Right forelimb (tissue), 1 donor: ENCODE measurements at places on chromosomes 4 and X.

DNA sequence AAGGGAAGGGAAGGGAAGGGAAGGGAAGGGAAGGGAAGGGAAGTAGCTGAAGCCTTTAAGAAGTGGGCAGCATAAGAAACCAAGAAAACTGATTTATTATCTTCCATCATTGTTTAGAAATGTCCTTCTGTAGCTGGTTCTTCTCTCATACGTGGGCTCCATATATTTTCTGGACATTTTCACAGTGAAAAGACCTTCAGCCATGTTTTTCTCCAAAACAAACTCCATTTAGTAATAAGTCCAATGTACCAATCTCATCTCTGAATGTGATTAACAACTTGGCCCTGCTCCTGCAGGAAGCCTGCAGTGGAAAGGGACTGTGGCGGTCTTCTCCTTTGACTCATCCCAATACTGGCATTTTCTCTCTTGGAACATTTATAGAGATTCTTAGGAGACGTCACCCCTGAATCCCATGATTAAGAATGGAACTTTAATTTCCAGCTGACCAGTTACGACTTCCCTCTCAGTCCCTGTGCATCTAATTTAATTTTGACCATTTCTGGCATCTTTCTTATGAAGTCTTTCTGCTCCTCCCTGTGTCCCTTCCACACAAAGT lies 96.6 kb upstream of the GUCY1A1 start:
- DNase-seq, result no peak

- DNase-seq, result no peak
These were observed 14.7 kb upstream of the FAM47B start for GRCh38 chrX:34927866-34928265.

DNA sequence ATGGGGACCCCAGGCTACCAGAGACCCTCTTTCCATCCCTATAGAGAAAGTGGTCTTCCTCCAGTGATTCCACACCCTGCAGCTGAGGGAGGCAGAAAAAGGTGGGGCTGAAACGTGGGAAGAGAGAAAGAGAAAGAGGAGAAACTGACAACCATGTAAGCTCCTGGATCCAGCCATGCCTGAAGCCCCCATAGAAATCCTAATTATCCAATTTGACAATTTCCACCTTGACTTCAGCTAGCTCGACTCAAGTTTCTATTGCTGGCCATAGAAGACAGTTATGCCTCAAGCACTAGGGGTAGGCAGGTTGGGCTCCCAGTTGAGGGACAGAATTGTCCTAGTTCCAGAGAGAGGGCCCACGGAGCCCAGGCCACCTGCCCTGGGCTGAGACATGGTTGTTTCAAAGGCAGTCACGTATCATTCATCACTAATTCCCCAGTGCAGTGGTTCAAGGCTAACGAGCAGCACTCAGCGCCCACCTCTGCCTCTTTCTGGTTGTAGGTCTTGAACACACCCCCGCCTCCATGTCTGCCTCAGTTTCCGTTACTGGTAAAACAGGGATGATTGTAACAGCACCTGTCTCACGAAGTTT lies 39.8 kb upstream of the ASMTL start:
- DNase-seq, result no peak

GRCh38 chrX:114903618-114904017 lies 113.8 kb downstream of the IL13RA2 start:
- DNase-seq, result no peak

DNA sequence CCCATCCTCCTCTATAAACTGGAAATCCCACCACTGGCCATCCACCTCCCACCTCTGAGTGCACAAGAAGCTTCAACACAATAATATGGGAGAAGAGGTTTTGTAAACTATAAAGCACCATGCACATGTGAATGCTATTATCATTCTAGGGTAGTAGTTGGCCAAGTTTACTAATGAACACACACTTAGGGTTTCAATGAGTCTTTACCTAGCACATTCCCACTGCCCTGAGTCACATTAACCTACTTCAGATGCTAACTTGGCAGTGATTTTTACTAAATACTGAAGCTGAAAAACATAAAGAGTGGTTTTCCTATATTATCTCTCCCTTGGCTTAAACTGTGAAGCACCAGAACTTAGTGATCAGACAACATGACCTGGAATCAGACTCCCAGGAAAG lies 93.9 kb downstream of the SH3KBP1 start:
- no peak for DNase-seq

GRCh38 chr4:75036046-75036830 lies 103.3 kb downstream of the PARM1 start:
- DNase-seq, result no peak

DNA sequence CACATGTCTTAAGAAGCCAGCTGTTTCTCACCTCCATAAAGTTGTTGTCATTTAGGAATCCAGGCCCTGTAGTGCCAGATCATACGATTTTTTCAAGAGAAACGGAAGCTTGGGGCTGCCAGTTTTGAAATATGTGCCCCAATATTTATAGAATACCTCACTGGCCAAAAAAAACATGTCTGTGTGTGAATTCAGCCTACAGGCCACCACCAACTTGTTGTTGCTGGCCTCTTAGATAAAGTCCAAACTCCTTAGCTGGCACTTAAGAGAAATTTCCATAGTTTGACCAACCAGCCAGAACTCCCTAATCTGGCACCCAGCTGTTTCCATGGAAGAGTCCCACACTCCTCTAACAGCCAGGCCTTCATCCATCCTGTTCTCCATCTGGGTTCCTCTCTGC lies 74.1 kb downstream of the WDR19 start:
- no peak for DNase-seq

DNA sequence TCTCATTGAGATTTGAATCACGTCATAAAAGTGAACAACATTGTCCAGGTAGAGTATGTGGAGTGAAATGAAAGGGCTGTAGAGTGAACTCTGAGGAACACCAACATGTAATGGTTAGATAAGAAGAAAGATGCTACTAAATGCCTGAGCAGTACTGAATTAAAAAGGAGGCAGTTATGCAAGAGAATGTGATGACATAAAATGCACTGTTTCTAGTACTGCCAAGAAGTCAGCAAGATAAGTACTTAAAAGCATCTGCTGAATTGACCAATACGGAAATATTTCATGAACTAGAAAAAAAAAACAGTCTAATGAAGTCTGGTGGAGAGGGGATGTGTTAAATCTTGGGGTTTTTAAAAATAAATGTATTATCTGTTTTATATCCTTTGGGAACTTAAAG lies 583.8 kb upstream of the GALNT7 start:
- DNase-seq, result no peak

DNA sequence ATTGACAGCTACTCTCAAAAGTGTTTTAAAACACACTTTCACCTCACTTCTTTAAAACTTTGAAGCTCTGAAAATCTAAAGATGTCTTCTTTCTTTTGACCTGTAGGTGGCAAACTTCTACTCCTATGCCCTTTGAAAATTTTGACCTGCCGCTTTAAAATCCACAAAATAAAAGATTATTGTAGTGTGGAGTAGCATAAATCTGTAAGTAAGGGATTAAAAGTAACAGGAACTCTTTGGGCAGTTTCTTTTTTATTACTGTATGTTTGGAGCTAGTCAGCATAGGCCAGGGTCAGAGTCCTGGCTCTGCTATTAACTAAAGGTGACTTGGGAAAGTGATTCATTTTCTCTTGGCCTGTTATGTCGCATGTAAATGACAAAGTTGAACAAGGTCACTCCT lies 25.5 kb downstream of the BBS12 start:
- DNase-seq, result no peak

DNA sequence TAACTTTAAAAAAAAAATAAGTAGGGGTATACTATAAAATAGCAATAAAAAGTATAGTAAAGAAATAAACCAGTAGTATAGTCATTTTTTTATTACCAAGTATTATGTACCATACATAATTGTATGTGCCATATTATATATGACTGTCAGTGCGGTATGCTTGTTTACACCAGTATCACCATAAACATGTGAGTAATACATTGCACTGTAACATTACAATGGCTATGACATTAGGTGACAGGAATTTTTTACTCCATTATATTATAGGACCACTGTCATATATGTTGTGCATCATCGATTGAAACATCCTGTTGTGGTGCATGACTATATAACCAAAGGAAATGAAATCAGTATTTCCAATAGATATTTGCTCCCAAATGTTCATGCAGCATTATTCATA lies 176.9 kb upstream of the ARHGAP24 start:
- DNase-seq, result no peak

GRCh38 chr4:67071641-67072040 lies 473.7 kb downstream of the CENPC start:
- no peak for DNase-seq

DNA sequence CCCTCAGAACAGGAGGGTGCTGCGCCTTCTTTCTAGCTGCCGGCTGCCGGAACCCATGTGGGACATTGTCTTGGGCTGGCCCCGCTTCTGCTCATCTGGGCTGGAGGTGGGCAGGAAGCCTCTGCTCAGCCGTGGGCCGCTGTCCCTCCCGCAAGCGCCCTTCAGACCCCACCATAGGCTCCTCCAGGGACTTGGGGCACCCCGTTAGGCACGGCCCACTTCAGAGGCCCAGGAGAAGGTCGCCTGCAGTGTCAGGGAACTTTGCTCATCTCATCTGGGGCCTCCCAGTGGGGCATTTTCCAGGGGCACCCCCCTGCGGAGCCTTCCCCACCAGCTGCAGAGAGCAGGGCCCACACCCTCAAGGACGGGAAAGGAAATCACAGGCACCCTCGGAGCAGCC lies 32.9 kb downstream of the DOK7 start:
- no peak for DNase-seq

DNA sequence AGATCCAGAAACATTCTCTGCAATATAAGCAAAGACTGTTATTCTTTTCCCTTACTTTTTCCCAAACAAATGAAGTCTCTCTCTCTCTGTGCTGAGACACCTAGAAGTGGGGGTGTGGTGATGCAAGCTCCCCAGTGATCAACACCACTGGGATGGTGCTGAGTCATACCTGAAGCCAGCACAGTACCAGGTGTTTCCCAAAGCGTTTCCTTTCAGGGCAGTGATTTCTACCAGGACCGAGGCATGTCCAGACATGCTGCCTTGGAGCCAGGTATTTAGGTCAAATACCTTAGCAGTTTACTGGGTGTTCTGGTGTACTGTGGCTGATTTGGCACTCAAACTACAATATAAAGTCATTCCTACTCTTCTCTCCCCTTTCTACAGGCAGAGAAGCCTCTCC lies 726.5 kb downstream of the FAM133A start:
- no peak for DNase-seq

DNA sequence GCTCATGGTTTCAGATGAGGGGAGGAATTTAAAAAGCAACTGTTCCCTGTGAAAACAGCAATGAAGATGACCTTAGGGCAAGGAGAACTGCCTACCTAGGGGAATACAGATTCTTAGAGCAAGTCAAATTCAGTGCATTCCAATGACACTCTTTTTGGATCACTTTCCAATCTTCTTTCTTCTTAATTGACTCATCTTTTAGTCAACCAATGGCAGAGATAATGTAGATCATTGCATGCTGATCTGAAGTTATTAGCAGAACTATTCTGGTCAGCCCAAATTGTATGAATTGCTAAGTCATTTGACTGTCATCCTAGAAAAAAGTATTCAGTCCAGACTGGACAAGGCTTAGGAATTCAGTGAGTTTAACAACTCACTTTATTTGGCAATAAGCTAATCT lies 12.6 kb upstream of the NR3C2 start:
- no peak for DNase-seq

DNA sequence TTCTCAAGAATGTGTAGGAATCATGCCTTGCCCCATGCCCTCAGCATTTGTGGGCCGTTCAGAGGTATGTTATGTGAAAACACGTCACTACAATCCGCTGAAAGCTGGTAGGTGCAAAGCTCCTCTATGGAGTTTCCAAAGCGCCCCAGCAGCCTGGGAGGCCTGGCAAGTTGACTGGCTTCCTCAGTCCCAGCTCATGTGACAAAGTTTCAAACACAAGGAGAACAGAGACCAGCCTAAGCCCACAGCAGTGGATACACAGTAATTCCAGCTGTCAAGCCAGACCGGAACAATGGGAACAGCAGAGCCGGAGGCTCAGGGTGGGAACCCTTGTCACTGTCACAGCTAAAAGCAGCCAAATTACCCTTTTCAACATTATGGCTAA lies 33.5 kb downstream of the NAT8L start:
- DNase-seq, result peak; percentile 23

GRCh38 chr4:22192084-22192511 lies 243.5 kb upstream of the KCNIP4 start:
- DNase-seq, result no peak

DNA sequence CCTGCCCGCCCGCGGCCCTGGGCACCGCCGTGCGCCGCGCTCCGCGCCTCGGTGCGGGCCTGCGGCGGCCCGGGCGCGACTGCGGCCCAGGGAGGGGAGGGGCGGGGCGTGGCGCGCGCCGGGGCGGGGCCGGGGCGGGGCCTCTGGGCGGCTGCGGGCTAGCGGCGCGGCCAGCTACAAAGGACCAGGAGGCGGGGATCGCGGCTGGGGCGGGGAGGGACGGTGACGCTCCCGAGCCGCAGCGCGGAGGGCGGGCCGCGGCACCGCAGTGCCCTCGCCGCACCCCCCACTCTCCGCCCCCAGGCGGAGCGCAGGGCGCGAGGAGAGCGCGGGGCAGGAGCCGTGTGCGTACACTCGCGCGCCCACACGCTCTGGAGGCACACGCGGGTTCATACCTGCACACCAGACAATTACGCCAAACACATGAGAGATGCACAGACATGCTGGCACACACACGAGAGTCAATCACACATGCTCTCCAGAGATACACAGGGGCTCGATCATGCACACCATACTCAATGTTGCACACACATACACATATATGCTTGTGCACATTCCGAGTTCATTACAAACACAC lies at the start of gene CRMP1:
TSS of gene CRMP1 (minus strand) at position 83 of the 577 bp plus-strand sequence. CDS start 117 bp downstream, outside the sequence.
- DNase-seq, result no peak

DNA sequence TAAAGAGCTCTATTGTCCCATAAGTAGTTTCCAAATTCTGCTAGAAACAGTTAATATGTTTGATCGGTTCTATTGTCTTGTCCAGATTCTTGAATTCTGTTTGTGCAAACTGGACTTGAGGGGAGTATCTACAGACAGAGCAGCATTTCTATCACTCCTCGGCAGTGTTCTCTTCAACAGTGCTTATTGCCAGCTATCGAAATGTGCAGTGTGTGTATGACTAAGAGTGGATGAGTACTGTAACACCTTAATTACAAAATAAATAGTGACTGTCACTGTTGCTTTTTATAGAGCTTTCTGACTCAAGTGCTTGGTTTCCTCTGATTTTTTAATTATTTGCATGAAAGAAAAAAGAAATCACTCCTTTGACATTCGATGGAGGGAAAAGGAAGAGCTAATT lies 274.6 kb downstream of the RPA4 start:
- DNase-seq, result no peak

DNA sequence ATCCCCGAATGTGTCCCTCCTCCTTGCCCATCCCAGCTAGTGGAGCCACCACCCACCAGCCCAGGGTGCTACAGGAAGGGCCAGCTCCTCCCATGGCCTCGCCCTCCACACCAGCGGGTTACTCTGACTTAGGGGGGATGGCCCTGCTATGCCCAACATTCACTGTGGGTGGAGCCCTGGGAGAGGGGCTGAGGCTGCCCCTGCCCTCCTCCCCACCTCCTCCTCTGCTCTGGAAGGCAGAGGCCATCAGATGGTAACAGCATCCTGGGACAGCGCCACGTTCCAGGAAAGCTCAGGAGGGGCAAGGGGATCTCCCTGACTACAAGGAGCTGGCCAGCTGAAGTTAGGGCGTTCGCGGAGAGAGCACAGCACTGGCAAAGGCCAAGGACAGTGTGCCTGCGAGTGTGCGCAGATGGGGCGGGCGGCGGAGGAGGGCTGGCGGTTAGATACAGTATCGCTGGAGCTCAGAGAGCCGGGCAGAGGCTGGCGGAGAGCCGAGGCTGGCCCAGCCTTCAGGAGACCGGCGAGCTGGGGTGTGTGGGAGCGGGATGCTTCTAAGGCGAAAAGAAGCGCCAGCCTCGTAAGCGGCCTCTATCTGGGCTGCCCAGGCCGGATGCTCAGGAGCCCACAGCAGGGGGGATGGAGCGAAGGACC lies 1.5 kb downstream of the JAKMIP1 start:
- no peak for DNase-seq
